Stimulated activated memory B cell treated with anti-CD40 and anti-IgM and Interleukin-4, amounts not matched to agents 10 μg/mL and 1 μg/mL and 100 μg/mL, for 72 hours (primary cell): ENCODE measurements at places on chromosomes 1 and 21.

DNA sequence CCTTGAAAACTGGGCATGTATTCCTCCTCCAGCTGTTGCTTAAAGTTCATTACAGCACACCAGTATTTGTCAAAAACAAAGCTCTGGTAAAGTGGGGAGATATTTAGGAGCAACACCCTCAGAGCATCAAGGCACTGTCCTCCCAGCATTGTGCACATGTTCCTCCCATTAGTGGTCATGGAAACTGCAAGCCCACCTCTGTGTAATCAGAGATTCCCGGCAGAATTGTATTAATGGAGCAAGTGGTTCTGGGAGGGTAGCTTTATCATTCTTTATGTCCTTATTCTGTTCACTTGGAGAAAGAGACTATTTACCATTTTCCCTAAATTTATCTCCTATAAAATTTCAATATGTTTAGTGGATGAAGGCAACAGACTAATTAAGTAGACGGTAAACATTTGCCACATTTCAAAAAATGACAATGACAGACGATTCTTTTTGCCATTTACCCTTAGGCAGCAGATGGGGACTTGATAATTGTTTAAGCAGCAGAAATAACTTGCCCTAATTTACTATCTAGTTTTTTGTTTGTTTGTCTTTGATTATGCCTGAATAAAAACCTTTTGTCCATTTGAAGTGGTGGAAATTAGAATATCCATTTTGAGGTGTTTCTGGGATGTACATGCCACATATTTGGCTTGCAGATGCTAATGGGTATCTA is 289.6 kb upstream of the ST6GALNAC5 start:
- ATAC-seq: no peak

DNA sequence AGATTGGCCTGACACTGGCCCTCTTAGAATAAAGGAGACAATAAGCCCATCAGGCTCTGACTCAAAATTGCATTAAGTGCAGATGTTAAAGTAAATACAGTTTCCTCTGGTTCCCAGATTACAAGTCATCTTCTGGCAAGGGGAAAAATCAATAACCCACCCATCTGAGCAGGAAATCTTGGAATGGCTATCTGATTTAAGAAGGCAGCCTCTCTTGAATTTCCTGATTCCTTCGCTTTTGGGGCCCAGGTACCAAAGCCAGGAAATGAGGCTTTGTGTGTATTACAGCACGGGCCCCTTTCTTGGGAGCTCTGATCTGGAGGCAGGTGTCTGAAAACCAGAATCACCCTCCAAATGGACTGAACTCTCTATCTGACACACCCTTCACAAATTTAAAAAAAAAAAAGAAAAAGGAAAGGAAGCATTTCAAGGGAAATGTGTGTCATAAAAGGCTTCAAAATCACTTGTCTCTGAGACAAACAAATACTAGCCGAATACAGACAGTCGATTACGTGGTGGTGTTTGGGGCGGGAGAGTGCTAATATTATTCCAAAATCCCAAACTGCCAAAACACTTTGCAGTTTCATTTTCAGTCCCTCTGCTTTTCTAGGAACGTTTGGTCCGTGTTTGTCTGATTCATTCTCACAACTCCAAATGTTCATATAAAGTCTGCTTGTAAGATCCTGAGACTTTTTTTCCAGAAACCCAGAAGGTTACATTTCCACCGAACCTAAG is 240.9 kb upstream of the CAMK1G start:
- no peak for ATAC-seq

GRCh38 chr1:109824349-109825115 is 60.8 kb upstream of the EPS8L3 start:
- no peak for ATAC-seq

- ATAC-seq: no peak
Measured at GRCh38 chr1:53381790-53382401, 54.0 kb upstream of the LRP8 start.

DNA sequence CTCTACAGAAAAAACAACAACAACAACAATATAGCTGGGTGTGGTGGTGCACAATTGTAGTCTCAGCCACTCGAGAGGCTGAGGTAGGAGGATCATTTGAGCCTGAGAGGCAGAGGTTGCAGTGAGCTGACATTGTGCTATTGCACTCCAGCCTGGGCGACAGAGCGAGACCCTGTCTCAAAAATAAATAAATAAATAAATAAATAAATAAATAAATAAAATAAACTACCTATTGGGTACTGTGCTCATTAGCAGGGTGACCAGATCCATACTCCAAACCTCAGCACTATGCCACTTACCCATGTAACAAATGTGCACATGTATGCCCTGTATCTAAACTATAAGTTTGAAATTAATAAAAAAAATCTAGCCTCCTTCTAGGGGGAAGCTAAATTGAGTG is 369.4 kb upstream of the AJAP1 start:
- no peak for ATAC-seq

DNA sequence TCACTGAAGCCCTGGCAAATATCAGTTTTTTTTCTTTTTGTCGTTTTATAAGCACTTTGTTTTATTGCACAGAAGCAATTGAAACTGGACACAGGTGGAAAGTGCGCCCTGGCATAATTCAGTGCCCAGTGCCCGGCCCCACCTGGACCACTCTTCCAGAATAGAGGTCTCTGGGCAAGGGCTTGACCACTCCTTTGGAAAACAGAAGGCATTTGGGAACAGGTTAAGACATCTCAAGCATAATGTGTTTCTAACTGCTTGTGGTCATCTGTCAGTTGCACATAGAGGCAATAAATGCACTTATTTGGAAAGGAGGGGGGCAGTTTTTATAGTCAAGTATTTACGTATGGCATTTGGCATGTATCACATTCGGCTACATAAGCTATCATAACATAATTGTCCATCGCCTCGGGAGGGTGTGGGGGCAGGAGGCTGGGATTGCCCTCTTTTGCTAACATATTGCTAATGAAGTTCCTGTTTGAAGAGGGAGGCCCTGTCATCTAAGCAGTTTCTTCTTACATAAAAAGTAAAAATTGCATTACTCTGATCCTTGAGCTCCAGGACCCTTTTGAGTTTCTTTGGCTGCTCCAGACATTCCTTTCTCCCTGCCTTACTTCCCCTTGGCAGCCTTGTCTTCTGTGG is 14.7 kb upstream of the CD2 start:
- ATAC-seq: no peak

GRCh38 chr1:214445831-214446614 is 105.4 kb downstream of the PTPN14 start:
- no peak for ATAC-seq
